ENCODE measurements at places on chromosomes 16 and 17.

- DNase-seq, result no peak
Measured at GRCh38 chr16:67965668-67966548, 2.5 kb downstream of the SLC12A4 start.

DNA sequence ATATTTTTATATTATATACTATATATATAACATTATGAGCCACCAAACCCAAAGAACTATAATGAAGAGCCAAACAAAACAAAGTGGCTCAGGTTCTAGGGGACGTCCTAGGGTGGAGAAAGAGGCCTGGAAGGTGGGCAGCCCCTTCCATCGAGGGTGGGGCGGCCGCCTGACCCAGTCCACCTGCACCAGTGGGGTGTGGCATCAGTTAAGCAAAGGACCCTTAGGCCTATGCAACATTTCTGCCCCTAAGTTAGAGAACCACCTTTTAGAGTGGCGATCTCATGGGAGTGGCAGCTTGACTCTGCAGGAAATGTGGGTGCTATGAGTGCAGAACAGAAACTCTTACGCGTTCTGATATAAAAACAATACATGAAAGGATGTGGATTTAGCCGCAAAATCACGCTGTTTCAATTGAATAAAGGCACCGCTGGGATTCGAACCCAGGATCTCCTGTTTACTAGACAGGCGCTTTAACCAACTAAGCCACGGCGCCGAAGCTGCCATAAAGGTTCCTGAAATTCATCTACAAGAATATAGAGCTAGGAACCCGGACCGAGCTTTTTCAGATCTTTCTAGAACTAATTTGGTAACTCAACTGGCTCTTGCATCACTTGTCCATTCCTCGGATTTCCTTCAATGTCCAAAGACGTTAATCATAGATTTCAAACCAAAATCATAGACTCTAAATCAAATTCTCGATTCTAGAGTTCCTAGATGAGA lies 15.6 kb upstream of the AURKB start:
- peak; percentile 69 for DNase-seq

DNA sequence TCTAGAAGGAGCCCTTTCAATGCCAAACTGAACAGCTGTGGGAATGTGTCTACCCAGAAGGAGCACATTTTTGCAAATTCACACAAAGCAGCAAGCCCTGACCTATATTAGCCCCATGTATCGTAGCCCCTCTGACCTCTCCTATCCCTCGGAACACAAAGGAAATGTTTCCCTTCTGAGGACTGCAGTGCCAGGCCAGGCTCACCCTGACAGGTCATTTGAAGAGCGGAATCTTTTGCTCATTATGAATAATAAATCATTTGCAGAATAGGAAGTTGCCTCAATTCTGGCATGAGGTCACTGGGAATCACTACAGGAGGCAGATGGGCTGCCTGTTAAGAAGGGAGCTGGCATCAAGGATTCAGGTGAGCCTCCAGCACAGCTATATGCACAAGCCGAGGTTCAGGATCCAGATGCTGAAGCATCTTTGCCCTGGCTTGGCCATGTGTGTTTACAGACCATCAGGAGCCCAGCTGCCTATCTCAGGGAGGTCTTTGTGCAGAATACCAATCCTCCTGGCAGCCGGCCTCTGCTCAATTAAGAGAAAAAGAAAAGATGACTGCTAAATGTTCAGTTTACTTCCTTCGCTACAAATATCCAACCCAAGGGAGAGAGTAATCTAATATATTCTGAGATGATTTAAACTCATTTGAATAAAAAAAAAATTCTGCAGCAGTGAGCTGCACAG lies 119.4 kb downstream of the USP31 start:
- no peak for DNase-seq

DNA sequence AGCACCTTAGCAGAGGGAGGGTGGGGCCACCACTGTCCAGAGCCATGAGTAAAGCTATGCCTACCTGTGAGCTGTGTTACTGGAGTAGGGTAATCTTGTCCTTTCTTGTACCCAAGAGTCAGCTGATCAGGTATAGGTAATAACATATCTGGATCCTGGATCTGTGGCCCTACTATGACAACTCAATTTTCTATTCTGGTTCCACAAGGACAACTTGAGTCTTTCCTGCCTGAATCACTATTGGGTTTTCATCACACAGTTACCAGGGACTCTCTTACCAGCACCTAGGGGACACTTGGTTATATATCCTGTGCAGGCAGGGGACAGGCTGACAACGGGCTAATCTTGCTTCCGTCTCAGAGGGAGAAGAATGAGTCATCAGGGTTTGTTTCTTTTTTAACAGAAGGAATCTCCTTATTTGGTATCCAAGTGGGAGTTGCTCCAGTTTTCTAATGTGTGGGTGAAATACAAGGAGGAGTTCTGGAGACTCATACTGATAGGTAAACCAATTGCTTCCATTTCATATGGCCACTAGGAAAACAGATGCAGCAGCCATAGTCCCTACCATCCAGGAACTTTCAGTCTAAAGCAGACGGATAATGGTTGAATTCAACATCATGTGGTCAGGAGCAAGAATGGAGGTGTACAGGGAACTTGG lies 6.8 kb downstream of the ZNF267 start:
- DNase-seq, result no peak

- DNase-seq, result peak; percentile 61
Measured at GRCh38 chr17:45228763-45229539, 7.3 kb downstream of the FMNL1 start.

DNA sequence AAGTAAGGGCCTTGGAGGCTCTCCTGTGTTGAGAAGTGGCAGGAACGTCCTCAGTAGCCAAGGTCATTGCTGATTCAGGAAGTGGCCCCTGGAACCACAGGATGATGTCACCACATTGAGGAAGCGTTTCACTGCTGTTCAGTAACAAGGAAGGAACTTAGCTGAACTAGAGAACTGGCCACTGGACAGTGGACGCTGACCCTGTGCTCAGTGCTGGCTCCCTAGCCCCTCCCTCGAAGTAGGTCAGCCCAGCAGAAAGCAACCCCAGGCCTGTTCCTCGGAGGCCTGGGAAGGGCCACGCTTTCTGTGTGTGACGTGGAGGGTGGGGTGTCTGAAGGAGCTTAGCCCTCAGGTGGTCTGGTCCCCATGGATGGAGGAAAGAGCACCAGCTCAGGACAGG lies 58.3 kb downstream of the B9D1 start:
- no peak for DNase-seq

DNA sequence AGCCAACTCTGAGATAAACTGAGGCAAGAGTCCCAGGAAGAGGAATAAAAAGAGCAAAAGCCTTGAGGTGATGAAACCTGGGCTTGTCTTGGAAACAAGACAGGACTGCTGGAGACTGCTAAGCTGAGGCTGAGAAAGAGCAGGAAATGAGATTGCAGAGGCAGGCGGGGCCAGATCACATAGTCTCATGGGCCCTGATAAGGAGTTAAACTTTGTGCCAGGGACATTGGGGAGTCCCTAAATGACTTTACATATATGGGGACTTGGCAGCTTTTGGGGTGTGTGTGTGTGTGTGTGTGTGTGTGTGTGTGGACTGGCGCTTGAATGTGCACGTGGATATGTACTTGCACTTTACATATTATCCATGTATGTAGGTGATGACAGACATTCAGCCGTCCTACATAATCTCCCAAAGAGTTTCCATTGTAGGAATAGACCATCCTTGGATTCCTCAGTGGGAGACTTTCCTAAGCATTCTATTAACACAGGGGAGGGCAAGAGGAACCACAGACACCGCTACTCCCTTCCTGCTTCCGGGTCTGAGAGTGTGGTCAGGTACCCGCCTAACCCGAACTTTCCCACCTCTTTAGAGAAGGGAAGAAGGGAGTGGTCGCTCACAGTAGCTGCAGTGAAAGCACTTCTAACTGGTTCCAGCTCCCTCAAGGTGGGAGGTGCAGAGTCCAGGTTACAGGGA lies 123.1 kb downstream of the LYRM1 start:
- DNase-seq, result no peak

DNA sequence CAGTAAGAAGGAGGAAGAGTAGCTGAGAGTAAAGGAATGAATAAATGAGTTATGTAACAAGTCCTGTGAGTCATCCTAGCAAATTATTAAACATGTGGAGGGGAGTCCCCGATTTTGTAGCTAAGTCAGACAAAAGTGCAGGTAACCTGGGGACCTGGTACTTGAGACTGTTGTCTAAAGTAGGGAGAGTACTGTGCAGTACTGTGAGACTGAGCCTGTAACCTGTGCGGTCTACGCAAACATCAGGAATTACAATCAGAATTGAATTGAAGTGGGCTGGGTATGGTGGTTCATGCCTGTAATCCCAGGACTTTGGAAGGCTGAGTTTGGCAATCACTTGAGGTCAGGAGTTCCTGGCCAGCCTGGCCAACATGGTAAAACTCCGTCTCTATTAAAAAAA lies 35.7 kb downstream of the IKZF3 start:
- DNase-seq, result no peak

DNA sequence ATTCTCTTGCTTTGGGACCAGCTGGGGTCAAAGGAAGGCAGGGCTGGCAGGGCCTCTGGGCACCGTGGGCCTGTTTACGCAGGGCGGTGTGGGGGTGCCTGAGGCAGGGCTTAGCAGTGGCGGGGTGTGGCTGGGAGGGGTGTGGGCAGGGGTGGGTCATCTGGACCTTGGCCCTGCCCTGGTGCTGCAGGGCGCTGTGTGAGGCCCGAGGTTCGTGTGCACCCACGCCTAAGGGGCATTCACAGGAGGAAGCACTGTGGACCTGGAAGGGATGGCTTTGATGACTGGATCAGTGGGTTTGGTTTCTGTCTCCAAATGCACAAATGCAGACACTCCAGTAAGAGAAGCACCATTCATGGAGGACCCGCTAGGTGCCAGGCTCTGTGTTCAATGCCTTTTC lies 37.3 kb downstream of the BCO1 start:
- DNase-seq, result no peak

- DNase-seq, result no peak
Measured at GRCh38 chr16:22004341-22004740, 3.4 kb upstream of the PDZD9 start.

- DNase-seq, result no peak
Measured at GRCh38 chr17:70955441-70955840, 786.1 kb downstream of the KCNJ2 start.

DNA sequence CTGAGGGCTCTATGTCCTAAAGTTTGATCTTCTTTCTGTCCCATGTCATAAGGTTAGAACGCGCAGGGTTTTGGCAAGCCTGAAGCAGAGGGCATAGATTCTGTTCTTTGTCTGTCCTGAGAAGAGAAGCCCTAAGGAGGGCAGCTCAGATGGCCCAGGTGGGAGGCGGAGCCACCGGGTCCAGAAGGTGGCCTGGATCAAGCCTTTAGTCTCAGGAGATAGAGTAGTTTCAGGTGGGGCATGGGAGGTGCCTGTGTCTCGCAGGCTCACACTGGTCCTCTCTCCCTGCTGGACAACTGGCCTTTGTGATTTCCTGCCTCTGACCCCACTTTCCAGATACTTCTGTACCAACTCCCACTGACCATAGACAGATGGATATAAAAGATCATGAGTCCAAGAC lies 44.2 kb upstream of the DNAJA2 start:
- DNase-seq, result no peak

GRCh38 chr16:58088091-58088490 lies 41.1 kb downstream of the CFAP20 start:
- DNase-seq, result peak; percentile 78

GRCh38 chr17:824378-824777 lies 42.2 kb downstream of the MRM3 start:
- no peak for DNase-seq

DNA sequence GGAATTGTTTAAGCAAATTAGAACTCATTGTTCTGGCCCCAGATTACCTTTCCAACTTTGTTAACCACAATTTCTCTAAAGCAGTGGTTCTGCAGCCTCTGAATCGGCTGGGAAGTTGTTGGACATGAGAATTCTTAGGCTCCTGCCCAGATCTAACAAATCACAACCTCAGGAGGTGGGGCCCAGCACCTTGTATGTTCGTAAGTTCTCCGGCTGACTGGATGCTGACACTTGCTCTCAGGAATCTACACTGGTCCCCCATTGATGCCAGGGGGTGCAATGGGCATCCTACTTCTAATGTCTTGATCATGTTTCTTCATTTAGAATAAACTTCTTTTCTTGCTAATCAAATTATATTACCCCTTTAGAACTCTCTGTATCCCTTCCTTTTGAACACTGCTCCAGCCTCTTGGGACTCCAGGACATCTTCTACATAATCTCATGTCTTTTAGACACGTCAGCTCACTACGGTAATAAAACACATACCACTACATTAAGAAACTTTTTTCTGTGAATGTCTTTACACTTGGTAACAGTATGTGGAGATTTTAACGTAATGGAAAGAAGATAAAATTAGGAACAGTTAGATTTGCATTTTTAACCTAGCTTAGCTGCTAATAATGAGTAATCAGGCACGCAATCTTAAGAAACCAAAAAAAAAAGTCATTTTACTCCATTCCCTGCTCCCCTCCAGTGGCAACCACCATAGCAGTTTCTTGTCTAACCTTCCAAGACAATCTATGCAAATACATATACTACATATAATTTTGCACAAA lies 143.2 kb downstream of the ITFG1 start:
- DNase-seq, result no peak

GRCh38 chr17:43845766-43846165 lies 1.2 kb upstream of the CD300LG start:
- DNase-seq, result no peak

GRCh38 chr17:55295411-55296170 lies 30.8 kb downstream of the HLF start:
- DNase-seq, result peak; percentile 57

- no peak for DNase-seq
Measured at GRCh38 chr17:44487170-44487569, 16.0 kb downstream of the GPATCH8 start.

DNA sequence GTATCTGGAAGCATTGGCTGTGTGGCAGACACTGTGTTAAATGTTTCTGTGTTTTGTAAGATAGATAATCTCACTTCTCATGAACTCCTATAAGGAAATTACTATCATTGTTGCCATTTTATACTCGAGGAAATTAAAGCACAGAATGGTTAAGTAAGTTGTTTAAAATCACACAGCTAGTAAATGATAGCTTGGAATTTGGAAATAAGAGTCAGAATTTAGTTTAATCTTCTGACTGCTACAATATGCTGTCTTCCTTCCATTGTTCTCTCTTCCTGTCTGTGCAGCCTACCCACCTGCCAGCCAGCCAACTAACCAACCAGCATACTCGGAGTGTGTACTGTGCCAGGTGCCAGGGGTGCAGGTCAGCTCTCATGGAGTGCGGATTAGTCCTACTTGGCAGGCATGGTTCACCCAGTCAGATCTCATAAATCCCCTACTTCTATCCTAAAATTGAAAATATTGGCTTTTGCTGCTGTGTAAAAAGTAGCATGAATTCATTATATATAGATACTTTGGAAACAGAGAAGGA lies 79.9 kb upstream of the LGALS9 start:
- DNase-seq, result no peak

- no peak for DNase-seq
Measured at GRCh38 chr17:59342681-59343131, 11.3 kb downstream of the YPEL2 start.

- DNase-seq, result no peak
Measured at GRCh38 chr16:51374346-51374745, 223.3 kb upstream of the SALL1 start.

All from left hindlimb (tissue), 1 donor.